ENCODE measurements at places on chromosomes 3 and 15.

GRCh38 chr3:74636981-74637380, 22.5 kb upstream of the CNTN3 start:
- no peak for DNase-seq

DNA sequence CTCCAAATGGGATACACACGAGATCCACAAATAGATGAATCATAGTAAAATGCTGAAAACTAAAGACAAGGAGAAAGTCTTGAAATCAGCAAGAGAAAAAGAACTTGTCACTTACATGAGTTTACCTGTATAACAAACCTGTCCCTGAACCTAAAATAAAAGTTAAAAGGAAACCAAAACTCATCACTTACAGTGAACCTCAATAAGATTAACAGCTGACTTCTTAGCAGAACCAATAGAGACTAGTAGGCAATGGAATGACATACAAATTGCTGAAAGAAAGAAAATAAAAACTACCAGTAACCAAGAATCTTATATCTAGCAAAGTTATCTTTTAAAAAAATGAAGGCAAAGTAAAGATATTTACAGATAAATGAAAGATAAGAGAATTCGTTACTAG, 27.4 kb downstream of the SEC22A start:
- DNase-seq: no peak

DNA sequence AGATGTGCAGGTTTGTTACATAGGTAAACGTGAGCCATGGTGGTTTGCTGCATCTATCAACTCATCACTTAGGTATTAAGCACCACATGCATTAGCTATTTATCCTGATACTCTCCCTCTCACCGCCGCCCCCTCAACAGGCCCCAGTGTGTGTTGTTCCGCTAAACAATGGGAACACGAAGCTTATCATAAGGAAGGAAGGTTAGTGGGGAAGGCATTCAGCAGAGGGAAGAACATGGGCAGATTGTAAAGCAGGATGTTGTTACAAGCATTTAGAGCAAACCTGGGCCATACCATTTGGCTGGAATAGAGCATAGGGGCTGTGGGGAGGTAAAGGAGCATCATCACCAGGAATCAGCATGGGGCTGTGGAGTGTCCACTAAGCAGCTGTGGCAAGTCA, 111.8 kb downstream of the SSR3 start:
- no peak for DNase-seq

DNA sequence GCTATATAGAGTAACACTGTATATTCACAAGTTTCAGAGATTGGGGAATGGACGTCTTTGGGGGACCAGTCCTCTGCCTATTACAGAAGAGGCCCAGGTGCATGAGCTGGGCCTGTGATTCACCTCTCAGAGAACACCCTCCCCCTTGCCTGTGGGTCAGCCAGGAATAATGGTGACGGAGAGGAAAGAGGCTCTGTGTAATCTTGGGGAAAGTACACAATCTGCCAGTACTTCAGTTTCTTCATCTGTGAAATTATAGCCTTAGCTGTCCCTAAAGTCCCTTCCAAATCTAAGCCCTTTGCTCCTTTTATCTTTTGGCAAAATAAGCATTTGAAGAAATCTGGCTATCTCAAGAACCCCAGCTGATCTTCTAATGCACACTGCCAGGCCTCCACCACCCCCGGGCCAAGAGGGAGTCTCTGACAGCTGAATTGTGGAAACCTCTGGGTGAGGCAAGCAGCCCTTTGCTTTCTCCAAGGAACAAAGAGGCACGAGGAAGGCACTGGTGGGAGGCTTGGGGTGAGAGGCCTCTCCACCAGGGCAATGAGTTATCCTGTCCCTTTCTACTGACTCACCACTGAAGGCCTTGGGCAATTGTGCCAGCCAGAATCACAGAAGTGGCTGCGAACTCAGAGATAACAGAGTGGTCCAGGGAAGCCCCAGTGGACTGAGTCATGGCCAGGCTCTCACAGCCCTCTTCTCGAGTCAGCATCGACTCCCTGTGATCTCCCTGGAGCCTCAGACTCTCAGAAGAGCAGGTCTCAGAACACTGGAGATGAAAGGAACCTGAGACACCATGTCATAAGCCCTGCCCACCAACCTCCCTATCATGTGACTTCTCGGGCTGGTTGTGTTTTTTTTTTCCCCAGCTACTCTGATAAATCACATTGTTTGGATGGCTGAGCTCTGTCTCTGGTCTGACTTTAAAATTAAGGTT, 31.8 kb downstream of the CCNL1 start:
- DNase-seq: no peak

GRCh38 chr15:30791239-30792175, 112.2 kb upstream of the FAN1 start:
- DNase-seq: no peak

DNA sequence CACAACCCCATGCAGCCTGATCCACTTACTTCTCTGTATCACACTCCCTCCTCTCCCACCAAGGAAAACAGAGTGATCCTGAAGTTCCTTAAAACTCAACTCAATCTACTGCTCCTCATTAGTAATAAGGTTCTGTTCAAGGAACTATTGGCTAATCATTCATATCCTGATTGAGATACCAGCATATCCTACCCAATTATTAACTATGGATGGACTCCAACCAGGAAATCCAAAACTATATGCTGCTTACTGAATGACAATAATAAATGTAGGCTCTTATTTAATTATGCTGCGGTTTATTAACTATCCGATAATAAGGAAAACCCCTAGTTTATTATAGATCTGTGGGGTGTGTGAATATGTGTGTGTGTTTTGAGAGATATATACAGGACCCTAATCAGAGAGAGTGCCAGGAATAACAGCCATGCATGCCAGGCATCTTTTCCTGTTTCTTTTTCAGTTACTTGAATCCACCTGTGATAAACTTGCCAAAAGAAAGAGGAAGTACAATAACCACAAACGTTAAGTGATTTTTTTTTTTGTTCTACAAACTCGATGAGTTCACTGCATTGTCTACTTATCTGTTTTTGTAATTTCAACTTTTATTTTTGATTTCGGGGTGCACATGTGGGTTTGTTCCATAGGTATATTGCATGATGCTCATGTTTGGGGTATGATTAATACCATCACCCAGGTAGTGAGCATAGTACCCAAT, 1031.7 kb upstream of the CFAP20DC start:
- DNase-seq: no peak

DNA sequence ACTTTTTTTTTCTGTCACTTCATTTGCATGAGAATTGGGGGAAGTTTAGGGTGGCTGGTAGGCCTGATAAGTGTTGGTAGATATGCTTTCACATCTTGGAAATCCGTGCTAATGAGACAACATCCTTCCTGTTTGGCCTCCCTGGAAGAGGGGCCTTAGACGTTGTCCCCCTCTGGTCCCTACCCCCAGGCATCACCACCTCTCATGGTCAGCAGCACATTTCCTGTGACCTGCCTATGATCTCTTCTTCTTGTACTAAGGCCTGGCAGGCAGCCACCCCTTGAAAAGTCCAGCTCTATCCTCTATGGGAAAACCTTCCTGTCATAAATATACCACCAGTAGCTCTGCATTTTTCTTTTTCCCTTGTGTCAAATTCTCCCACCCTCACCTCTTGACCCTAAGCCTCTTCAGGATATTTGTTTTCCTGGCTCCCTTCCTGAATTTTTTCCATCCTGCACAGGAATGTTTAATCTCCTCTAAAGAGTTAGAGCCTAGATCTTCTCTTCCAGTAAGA, 107.8 kb downstream of the SNRK start:
- no peak for DNase-seq

DNA sequence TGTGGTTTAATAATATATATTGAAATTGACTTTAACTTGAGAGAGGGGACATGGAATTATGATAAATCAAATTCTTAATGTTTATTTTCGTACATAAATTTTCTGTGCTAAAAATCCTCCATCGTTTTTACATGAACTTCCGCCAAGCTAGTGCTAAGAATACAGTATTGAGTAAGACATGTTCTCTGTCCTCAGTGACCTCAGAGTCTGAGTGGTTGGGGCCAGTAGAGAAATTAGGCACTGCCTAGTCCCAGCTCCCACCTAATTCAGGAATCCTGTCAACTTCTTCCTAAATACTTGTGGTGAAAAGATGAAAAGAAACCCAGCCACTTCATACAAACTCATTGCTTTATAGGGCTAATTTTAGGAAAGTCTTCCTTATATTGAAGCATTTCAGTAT, 110.3 kb downstream of the PPP2R3A start:
- DNase-seq: no peak

DNA sequence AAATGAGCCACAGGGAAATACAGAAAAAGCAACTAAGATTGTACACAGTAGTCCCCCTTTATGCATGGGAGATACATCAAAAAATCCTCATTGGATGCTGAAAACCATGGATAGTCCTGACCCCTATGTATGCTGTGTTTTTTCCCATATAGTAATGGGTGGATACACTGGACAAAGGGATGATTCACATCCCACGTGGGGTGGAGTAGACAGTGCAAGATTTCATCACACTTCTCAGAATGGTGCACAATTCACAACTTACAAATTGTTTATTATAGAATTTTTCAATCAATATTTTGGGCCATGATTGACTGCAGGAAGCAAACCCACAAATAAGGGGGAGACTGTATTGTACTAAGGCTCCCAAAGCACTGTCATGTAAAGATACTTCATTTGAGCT, 224.4 kb upstream of the STRIT1 start:
- no peak for DNase-seq

GRCh38 chr3:157240408-157240807, 80.5 kb upstream of the CCNL1 start:
- DNase-seq: no peak

DNA sequence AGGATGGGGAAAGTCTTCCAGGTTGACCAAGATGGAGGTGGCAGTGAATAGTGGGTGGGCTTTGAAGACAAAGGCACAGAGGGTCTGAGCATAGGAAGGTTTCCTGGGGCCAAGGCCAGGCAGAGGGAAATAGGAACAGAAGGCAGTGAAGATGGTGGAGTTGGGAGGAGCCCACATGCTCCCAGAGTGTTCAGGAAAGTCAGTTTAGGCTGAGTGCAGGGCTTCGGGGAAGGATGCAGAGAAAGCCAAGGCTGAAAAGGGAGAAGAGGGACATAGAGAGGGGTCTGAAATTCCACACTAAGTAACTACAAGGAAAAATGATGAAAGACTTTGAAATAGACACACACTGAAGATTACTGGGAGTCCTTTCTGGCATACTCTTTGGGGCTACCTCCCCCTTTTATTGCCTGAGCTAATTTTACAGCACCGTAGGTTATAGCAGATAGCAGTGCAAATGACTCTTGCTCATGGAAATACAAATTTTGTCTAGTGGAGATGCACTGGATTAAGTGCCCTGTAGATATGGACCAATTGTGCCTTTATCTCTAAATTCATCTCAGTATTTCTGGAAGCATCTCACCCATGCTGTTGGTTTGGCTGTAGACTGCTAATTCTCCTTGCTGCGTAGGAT, 3.8 kb downstream of the CX3CR1 start:
- no peak for DNase-seq

- no peak for DNase-seq
These were observed 83.1 kb downstream of the GAP43 start for GRCh38 chr3:115706311-115706829.

- no peak for DNase-seq
These were observed 953.1 kb upstream of the NR2F2 start for GRCh38 chr15:95377258-95377852.

- DNase-seq: no peak
These were observed 1.2 kb upstream of the ZNF445 start for GRCh38 chr3:44478606-44479094.

- no peak for DNase-seq
These were observed 245.6 kb downstream of the SATB1 start for GRCh38 chr3:18179521-18179920.

DNA sequence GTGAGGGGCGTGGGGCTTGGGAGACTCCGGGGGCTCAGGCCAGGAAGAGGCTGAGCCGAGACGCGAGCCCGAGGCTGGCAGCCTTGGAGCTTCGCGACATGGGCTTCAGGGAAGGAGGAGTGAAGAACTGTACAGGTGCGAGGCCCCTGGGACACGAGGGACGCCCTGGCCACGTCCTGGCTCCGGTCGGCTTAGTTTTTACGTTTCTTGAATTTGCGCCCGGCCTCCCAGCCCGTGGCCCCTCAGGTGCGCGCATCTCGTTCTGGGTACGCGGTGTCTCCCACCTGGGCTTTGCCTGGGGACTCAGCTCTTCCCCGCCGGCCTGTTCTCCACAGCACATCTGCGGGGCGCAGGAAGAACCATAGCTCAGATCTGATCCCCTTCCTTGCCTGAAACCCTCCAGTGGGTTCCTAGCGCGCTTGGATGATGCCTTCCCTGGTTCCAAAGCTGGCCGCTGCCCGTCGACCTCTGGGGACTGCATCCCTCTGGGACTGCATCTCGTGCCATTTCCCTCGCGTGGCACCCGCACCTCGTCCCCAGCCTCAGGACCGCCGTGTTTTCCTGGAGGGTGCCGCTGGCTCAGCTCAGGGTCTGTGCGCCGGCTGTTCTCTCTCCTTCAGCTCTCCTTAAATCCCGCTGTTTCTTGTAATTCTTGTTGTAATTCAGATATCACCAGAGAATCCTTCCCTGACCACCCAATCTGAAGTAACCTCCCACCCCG, 614 bp downstream of the CHCHD6 start:
- no peak for DNase-seq

GRCh38 chr3:38214560-38214959, 49.2 kb downstream of the OXSR1 start:
- no peak for DNase-seq

- no peak for DNase-seq
These were observed 327.1 kb downstream of the ZNF621 start for GRCh38 chr3:40851836-40852235.

DNA sequence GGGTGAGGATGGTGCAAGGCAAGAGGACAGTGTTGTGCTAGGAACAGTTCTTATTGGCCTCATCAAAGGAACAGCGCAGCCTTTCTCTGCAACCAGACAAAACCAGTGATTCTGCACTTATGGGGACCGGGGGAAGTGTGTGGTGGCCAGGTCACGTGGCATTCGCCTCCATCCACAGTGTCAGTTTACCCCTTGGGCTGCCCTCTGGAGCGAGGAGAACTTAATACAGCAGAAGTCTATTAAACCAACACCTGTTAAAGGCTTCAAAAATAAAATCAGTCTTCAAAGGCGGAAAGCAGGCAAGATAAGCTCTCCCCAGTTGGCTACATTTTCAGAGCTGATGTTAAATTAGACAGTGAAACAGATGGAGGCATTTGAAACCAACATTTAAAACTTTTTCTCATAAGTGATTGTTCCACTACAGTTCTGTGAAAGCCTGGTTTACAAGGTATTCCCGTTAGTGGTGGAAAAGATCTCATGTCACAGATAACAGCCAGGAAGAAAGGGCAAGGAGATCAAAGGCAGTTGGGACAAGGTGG, 75.2 kb downstream of the LRIG1 start:
- DNase-seq: no peak

DNA sequence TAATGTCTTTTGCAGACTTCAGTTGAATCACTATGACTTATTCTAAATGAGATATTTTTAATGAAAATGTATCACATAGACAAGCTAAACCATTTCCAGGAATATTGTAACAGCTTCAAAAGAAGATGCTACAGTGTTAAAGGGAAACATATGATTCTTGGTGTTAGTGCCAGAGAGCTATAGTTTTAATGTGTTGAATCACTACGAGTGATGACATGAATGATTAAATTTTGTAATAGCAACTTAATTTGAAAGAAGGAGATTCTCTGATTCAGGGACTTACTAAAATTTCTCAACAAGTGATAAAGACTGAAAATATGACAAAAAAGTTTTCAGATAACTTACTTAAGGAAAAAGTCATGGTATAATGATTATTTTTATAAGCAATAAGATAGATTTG, 267.3 kb upstream of the SLITRK3 start:
- DNase-seq: no peak

GRCh38 chr15:74128785-74129585, 1.4 kb upstream of the ISLR2 start:
- no peak for DNase-seq

GRCh38 chr3:78116874-78117273, 1077.0 kb downstream of the ROBO2 start:
- DNase-seq: no peak
